ENCODE measurements at places on chromosomes 5 and 9. TPM values are rescaled to one million over a fixed set of nuclear protein-coding genes. Genes with fewer than 3 reads are reported as not detected.

DNA sequence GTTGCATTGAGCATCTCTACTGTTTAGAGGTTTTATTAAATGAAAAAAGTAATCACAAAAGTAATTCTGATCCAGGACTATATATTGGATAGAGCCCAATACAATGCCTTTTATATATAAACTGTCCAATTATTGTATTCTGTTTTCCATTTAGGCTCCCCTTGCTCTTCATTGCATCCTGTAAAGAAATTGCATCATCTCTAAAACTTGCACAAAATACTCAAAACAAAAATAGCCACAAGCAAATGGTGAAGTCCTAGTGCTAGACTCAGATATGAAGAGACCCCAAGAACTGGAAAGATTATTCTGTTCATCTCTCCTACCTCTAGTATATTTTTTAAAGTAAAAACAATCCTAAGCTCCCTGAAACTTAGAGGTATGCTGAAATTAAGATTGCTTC, 195.8 kb downstream of the NNT start:
- H3K4me3 ChIP-seq, result no peak overlapping the region
- no peaks in the 10 kb centered on the region for H3K4me1 ChIP-seq
- no peaks in the 10 kb centered on the region for H3K36me3 ChIP-seq
- no peak overlapping the region for H3K27ac ChIP-seq
- no peak for DNase-seq
- no peaks in the 10 kb centered on the region for H3K27me3 ChIP-seq

Gene CEL
- 0.70 TPM for total RNA-seq

Gene SLC6A7
- total RNA-seq, result not detected

DNA sequence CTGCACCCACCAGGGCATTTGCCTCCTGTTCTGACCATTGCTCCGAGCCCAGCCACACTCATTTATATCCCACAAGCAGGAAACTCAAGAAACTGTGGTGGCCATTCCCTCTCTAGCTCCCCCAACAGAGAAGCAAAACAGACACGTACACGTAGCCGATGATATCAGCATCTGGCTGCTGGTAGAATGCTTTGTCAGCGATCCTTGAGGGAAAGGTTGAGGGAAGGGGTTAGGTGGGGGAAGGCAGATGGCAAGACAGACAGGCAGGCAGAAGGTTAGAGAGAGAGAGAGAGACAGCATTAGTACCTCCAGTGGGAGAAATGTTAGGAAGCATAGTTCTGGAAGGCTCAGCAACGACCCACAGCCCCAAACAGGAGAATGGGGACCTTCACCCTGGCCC, 7.8 kb downstream of the HIGD2A start:
- no peak overlapping the region for H3K27ac ChIP-seq
- no peak for DNase-seq
- H3K4me3 ChIP-seq, result no peak overlapping the region
- H3K27me3 ChIP-seq, result no peaks in the 10 kb centered on the region

Gene LMX1B
- total RNA-seq, result not detected

DNA sequence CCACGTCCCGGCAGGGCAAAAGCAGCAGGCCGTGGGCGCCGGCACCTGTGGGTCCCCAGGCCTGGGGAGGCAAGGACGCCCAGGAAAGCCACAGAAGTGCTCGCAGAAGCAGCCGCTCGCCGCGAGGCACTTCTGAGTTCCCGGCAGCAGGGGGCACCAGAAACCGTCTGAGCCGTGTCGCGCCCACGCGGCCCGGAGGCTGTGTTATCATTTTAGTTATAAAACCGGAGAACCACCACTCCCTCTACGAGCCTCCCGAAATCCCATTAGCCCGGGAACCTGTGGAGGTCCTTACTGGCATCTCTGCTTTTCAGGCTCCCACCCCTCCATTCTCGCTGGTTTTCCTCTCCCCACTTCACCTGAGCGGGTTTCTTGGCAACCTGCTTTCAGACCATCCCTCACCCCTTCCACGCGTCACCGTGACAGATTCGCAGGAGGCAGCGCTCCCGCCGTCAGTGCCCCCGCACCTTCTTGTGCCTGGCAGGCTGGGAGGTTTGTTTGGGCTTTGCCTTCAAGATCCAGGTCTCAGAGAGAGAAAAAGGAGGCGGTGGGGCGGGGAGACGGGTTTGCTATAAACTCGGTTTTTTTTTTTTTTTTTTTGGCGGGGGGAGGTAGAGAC, 2.3 kb downstream of the GDNF start:
- H3K36me3 ChIP-seq, result no peaks in the 10 kb centered on the region
- H3K4me1 ChIP-seq, result peaks cover 3% of the 10 kb centered on the region
- peak; percentile 3 for DNase-seq
- H3K27ac ChIP-seq, result no peak overlapping the region

DNA sequence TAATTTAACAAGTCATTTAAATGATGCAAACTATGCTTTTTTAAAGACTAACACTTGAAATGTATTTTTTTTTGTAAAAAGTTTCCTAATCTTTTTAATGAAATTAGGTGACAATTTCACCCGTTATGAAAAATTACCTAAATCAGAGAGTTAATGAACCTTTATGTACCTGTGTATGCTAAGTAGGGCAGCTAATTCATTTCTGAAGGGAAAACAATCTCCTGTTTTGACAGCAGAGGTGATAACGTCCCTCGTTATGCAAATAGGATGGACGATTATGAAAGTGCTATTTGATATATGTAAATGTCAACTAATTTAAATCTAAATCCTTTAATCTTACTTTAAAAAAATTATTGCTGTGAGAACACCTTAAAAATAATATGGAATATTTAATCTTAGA, 58.8 kb downstream of the MEF2C start:
- no peak overlapping the region for H3K27ac ChIP-seq
- H3K4me1 ChIP-seq, result peaks cover 24% of the 10 kb centered on the region
- no peak overlapping the region for H3K4me3 ChIP-seq
- no peak for DNase-seq
- H3K27me3 ChIP-seq, result no peaks in the 10 kb centered on the region
- H3K36me3 ChIP-seq, result no peaks in the 10 kb centered on the region

DNA sequence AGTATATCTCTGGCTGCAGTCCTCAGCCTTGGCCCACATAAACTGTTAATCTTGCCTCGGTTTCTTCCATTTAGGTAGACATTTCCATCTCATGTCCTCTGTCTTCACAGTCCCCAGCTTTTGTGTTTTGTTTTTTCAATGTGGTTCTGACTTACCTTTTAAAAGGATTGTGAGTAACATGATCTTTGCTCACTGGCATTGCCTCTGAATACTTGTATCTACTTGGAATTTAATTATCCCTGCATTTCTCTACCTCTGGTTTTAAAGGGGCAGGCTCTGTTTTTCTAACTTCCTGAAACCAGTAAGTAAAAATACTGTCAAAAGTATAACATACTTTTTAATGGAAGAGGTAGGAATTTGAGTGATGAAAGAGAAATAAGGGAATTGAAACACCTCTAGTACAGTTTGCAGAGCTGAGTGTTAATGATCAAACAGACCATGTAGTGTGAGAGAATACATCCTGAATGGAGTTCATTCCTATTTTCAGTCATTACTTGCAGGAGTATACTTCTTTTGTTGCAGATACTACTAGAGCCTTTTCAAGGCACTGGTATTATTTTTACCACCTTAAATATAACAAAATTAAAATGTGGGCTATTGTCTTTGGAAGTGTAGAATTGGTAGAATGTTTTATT, 62.6 kb downstream of the MTREX start:
- H3K36me3 ChIP-seq, result peaks cover 49% of the 10 kb centered on the region
- H3K27me3 ChIP-seq, result no peaks in the 10 kb centered on the region

Gene SLC25A48
- total RNA-seq, result not detected

DNA sequence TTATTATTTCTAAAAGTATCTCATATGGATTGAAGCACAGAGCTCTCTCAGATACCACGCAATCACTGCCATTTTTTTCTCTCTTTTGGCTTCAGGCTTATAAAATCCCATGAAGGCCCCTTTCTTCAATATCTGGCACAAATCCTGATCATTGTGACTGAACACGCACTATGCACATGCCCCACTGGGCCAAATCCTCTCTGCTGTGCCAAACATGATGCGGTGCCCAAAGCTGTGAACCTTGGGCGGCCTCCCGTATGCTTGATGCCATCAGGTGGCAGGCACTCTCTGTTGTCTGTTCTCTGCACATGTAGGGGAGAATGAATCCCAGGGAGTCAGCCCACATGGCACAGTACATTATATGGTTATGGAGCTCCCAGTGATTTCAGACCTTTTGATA, 375.0 kb upstream of the RGMB start:
- no peaks in the 10 kb centered on the region for H3K27me3 ChIP-seq
- no peaks in the 10 kb centered on the region for H3K36me3 ChIP-seq
- no peak overlapping the region for H3K27ac ChIP-seq
- H3K4me3 ChIP-seq, result no peak overlapping the region
- no peaks in the 10 kb centered on the region for H3K4me1 ChIP-seq
- DNase-seq, result no peak

DNA sequence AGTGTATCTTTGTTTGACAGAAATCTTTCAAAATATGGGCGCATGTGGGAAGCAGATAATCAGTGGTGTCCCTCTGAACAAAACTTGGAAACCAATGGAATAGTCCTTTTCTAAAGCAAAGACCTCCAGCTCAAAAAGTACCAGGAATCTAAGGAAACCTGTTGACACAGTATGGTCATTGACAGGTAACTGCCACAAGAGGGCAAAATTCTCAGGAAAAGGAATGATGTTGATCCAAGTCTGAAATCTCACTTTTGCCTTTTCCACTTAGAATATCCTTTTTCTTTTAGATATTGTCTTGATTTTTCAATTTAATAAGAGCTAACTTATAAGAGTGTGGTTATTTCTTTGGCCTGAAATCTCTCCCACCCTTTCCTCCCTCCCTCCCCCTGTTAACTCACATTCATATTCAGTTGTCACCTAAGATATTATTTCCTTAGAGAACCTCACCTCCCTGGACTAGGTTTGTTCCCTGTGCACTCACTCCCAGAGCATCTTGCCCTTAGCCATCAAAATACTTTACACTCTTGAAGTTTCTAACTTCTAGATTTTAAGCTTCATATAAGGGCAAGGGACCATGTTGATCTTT, 59.0 kb upstream of the BARX1 start:
- no peak overlapping the region for H3K27ac ChIP-seq
- DNase-seq, result no peak
- H3K4me1 ChIP-seq, result peaks cover 5% of the 10 kb centered on the region
- no peaks in the 10 kb centered on the region for H3K36me3 ChIP-seq
- no peaks in the 10 kb centered on the region for H3K27me3 ChIP-seq

Gene SPINK7
- total RNA-seq, result not detected

Gene PALM2AKAP2
- not detected for total RNA-seq

GRCh38 chr5:53076014-53076583, 33.5 kb downstream of the MOCS2 start:
- H3K36me3 ChIP-seq, result no peaks in the 10 kb centered on the region
- no peak for DNase-seq
- H3K27ac ChIP-seq, result no peak overlapping the region
- H3K4me1 ChIP-seq, result no peaks in the 10 kb centered on the region

Gene G3BP1
- total RNA-seq, result 109 TPM

GRCh38 chr5:79745255-79745654, 55.6 kb downstream of the CMYA5 start:
- no peak overlapping the region for H3K4me3 ChIP-seq
- peaks cover 12% of the 10 kb centered on the region for H3K4me1 ChIP-seq
- no peaks in the 10 kb centered on the region for H3K27me3 ChIP-seq

- no peak for DNase-seq
- H3K4me3 ChIP-seq, result no peak overlapping the region
- H3K27me3 ChIP-seq, result no peaks in the 10 kb centered on the region
- H3K27ac ChIP-seq, result no peak overlapping the region
- H3K36me3 ChIP-seq, result no peaks in the 10 kb centered on the region
These were observed 9.0 kb downstream of the FEM1C start for GRCh38 chr5:115535479-115536035.

DNA sequence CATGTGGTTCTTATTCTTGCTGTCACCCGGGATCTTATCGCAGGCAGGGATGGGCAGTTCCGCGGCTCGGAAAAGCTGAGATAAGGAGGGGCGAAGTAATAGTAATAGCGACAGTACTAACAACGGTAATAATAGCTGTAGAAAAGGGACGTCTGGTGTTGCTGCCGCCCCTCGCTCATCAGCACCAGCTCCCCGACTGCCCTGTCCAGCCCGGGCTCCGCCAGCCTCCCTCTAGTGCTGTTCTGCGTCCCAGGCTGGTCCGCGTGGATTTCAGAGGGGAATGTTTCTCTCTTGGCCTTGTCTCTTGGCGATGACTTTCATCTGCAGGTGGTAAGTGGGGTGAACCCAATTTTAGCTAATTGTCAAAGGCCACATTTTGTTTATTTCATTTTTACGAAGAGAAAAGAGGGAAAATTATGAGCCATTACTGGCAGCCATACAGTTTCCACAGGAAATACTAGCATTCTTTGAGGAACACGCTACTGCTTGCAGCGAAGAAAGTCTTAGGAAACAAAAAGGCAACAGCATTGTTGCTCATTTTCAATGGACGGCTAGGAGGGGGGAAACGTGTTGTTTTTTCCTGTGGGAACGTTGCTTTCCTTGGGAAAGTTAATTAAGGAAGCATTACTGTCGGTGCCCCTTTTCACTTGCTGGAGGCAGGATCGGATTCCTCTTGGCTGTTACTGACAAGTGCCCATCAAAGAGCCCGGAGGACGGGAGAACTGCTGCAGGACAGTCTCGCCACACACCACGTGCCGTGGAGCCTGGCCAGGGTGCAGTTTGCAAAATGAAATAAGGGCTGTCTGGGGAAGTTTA, 762 bp downstream of the SNCAIP start:
- no peaks in the 10 kb centered on the region for H3K4me1 ChIP-seq
- H3K27me3 ChIP-seq, result peaks cover 10% of the 10 kb centered on the region
- H3K36me3 ChIP-seq, result no peaks in the 10 kb centered on the region

Gene NKD2
- not detected for total RNA-seq

Gene FOXE1
- total RNA-seq, result not detected

Gene CCDC192
- total RNA-seq, result not detected

GRCh38 chr9:106869458-106869857, 6.5 kb downstream of the ZNF462 start:
- H3K27me3 ChIP-seq, result peaks cover 2% of the 10 kb centered on the region
- no peaks in the 10 kb centered on the region for H3K36me3 ChIP-seq
- no peak overlapping the region for H3K4me3 ChIP-seq
- no peaks in the 10 kb centered on the region for H3K4me1 ChIP-seq

Gene ZNF454
- total RNA-seq, result not detected

- no peaks in the 10 kb centered on the region for H3K27me3 ChIP-seq
- no peaks in the 10 kb centered on the region for H3K4me1 ChIP-seq
- H3K36me3 ChIP-seq, result no peaks in the 10 kb centered on the region
- DNase-seq, result no peak
- no peak overlapping the region for H3K4me3 ChIP-seq
- H3K27ac ChIP-seq, result no peak overlapping the region
These were observed 374.8 kb downstream of the NFIB start for GRCh38 chr9:13939134-13939533.

DNA sequence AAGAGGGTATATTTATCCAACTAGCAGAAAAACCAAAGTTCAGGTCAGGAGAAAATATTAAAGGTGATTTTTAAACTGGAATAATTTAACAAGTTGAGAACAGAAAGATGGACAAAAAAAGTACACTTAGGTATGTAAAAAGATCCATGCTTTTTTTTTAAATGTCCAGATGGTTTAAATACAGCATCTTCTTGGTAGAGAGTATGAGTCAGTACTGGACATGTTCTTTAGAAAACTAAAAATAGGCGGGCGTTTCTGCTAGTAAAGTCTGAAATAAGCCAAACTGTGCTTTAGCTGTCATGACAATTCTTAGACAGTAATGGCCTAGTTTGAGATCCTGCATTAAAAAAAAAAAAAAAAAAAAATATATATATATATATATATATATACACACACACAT, 255.9 kb upstream of the ST8SIA4 start:
- no peak overlapping the region for H3K27ac ChIP-seq
- H3K36me3 ChIP-seq, result no peaks in the 10 kb centered on the region
- DNase-seq, result no peak
- no peak overlapping the region for H3K4me3 ChIP-seq
- H3K4me1 ChIP-seq, result no peaks in the 10 kb centered on the region

- H3K27ac ChIP-seq, result no peak overlapping the region
- H3K27me3 ChIP-seq, result no peaks in the 10 kb centered on the region
- no peaks in the 10 kb centered on the region for H3K4me1 ChIP-seq
- H3K4me3 ChIP-seq, result no peak overlapping the region
- no peak for DNase-seq
These were observed 36.9 kb upstream of the ACO1 start for GRCh38 chr9:32347571-32347970.
